SK-N-SH (cell line): ENCODE measurements at places on chromosomes 6 and 20. TPM values are rescaled to one million over a fixed set of nuclear protein-coding genes. Genes with fewer than 3 reads are reported as not detected.

DNA sequence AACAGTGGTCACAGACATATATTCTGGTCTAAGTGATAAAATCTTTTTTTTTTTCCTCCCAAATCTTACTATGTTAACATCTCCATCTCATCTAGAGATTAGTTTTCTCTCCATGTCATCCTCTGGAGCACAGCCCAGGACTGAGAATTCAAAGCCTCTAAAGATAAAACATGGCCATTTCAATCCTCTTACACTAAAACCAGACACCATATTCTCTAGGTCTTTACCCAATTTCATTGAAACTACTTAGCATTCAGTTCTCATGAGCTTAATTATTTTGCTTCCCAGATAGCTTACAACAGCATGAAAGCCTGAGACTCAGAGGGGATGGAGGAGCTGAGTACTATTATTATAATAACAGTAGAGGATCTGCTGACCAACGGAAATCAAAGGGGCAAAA is 92.7 kb downstream of the FARS2 start:
- no peak overlapping the region for H3K4me3 ChIP-seq
- no peak overlapping the region for H3K27ac ChIP-seq
- DNase-seq, result no peak
- no peaks in the 10 kb centered on the region for H3K4me1 ChIP-seq
- no peaks in the 10 kb centered on the region for H3K36me3 ChIP-seq
- H3K27me3 ChIP-seq, result no peaks in the 10 kb centered on the region

Gene FAM83C
- polyA plus RNA-seq, result not detected in 2 replicates

Gene STX11
- polyA plus RNA-seq, result 0.15 and 0.41 TPM in 2 replicates

GRCh38 chr20:35257175-35257909 is 20.6 kb downstream of the MMP24OS start:
- no peak overlapping the region for H3K4me3 ChIP-seq
- DNase-seq, result no peak
- H3K4me1 ChIP-seq, result peaks cover 4% of the 10 kb centered on the region; the same call in 1 of the 2 replicates
- no peaks in the 10 kb centered on the region for H3K36me3 ChIP-seq
- H3K27ac ChIP-seq, result no peak overlapping the region

Gene BYSL
- polyA plus RNA-seq, result 31.1 and 56.0 TPM in 2 replicates
